ENCODE measurements at places on chromosomes 1 and 21. TPM values are rescaled to one million over a fixed set of nuclear protein-coding genes. Genes with fewer than 3 reads are reported as not detected.

- DNase-seq, result no peak
Observed at GRCh38 chr1:231418741-231419107, 3.4 kb downstream of the EGLN1 start.

- no peak for DNase-seq
Observed at GRCh38 chr1:57423656-57424211, at the start of gene DAB1. Gene DAB1, minus strand, starts transcription at chr1:57424060. Its CDS starts 133,030 bp downstream, at chr1:57291030.

DNA sequence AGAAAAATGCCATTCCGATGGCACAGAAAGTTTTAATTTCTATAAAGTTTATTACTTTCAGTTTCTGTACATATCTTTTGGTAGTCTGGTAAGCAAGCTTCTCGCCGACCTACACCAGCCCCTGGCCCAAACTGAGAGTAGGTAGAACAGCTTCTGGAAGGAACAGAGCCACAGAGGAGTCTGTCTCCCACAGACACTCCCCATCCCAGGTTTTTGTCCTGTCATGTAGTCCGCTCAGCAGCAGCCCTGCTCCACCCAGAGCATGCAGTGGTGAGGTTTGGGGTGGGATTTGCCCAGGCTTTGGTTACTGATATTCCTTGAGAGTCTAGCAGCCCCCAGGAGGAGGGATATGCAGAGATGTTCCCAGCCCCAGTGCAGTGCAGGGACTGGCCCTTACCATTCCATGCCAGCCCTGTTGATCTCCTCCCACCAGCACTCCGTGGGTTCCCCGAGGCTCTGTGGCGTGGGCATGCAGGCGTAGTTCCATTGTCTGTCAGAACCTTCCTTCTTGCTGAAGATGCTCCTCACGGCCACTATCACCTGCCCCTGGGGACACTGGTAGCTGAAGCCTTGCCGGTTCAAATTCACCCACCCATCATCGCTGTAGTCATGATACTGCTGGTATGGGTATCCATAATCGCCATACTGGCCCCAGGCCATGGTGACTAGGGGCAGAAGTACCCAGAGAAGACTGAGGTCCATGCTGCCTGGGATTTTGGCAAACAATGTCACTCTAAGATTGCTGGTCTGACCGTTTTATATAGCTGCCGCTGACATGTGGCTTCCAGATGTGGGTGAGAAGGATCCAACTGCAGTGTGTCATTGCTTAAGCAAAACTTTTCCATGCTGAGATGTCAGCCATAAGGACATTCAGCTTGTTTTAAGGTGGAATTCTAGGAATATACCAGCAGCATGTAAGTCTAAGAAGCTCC lies at the start of gene DPT:
TSS of gene DPT (minus strand) at position 734 of the 932 bp plus-strand sequence. CDS start at position 702, 32 bp downstream.
- no peak for DNase-seq

GRCh38 chr1:47661040-47661439 lies 223.2 kb downstream of the FOXD2 start:
- DNase-seq, result no peak

The MRPL9 gene
- 110 TPM for total RNA-seq

GRCh38 chr1:16474166-16474800 lies 33.8 kb downstream of the NECAP2 start:
- no peak for DNase-seq

- no peak for DNase-seq
Observed at GRCh38 chr1:198160222-198160621, 3.4 kb downstream of the NEK7 start.

The FAM163A gene
- total RNA-seq, result not detected
